ENCODE measurements at places on chromosomes 4 and X.

GRCh38 chrX:38718311-38718710 is 82.9 kb upstream of the MID1IP1 start:
- no peak for DNase-seq

DNA sequence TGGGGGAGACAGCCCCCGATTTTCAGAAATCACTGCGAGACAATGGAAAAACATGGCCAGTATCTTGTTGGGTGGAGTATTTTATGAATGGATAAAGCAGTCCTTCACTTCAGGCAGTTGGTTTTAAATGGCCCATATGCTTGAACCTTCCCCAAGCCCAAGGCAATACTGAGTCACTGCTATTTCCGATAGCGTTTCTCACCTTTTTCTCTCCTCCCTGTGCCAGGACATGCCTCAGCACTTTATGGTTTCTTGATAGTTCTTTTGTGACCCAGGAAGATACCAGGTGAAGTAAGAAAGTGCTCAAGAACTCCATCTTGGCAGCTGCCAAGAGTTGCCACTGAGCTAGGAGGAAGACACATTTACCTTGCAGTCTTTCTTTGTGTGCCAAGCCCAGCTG is 26.8 kb upstream of the ESX1 start:
- DNase-seq, result no peak

DNA sequence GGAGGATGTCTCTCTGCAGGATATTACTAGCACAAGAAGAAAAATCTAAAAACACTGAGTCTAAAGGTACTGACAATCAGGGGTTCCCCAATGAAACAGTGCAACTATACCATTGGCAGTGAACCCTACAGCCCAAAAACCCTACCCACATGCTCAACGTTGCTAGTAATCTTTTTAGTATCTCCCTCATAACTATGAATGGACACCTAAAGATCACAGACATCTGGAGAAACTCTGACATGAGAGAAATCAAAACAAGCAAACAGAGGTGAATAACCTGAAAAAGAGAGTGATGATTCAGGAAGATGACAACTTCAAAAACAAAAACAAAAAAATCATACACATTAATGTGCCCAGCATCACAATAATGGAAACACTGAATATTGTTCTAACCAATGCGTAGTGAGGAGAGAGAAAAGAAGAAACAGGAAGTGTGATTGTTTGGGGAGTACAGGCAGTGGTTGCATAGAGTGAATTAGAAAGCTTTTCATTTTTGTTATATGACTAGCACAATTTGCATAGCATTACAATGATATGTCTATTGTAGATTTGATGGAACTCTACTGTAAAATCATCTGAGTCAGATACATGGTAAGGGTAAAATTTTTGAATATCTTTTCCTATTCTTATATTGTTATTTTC is 78.9 kb upstream of the FMR1 start:
- no peak for DNase-seq

DNA sequence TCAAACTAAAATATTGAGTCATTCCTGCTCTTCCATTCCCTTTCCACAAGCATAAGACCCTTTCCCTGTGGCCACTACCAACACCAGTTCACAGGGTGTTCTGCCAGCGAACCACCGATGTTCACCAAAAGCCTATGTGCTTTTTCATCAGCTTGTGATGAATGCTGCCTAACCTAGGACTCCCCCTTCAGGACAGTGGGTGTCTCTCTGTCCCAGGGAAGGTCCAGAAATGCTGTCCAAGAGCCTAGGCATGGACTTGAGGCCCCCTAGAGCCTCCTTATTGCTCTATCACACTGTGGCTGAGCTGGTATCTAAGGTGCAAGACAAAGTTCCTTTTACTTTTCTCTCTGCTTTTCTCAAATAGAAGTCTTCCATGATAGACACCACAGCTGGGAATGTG is 1015.6 kb downstream of the PCDH19 start:
- no peak for DNase-seq

GRCh38 chr4:152014280-152014679 is 253.5 kb upstream of the GATB start:
- DNase-seq, result no peak

DNA sequence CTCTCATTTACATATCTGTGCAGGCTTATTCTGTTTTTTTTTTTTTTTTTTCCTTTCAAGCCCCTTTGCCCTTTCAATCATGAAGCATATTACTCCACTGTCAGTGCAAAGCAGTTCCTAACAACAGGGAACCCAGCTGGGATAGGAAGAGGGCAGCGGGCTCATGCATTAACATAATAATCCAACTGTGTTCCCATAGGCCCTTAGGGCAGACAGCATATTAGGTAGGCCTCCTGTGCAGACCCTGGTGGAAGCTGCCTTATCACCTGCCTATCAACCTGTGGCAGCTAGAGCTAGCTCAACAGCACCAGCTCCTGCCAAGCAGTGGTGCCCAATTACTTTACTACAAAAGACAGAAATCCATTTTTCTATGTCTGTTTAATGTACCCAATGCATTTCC is 49.3 kb downstream of the SLC10A7 start:
- DNase-seq, result no peak

DNA sequence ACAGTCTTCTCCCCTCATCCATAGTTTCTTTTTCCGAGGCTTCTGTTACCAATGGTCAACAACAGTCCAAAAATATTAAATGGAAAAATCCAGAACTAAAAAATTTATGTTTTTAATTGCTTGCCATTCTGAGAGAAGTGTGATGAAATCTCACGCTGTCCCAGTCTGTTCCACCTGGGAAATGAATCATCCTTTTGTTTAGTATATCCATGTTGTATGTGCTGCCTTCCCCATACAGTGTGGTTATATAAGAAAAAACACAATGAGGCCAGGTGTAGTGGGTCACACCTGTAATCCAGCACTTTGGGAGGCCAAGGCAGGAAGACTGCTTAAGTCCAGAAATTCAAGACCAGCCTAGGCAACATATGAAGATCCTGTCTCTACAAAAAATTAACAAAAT is 161.6 kb downstream of the CHIC2 start:
- no peak for DNase-seq

GRCh38 chrX:8988446-8988845 is 45.5 kb downstream of the FAM9B start:
- peak; percentile 11 for DNase-seq

- no peak for DNase-seq
Observed at GRCh38 chr4:69640289-69640688, 847 bp upstream of the UGT2A2 start.

Measured in ELR (cell line).